ENCODE measurements at places on chromosomes 16 and 17. TPM values are rescaled to one million over a fixed set of nuclear protein-coding genes. Genes with fewer than 3 reads are reported as not detected.

The KRT13 gene
- not detected for total RNA-seq

The ELMO3 gene
- 15.3 TPM for total RNA-seq

The ZNF469 gene
- 2.4 TPM for total RNA-seq

The TEX19 gene
- total RNA-seq, result 1.4 TPM

The CD300LG gene
- total RNA-seq, result not detected

The MRPL27 gene
- total RNA-seq, result 66.7 TPM

The ZNF750 gene
- not detected for total RNA-seq

- H3K27me3 ChIP-seq, result no peaks in the 10 kb centered on the region
- no peak overlapping the region for H3K27ac ChIP-seq
- peaks cover 23% of the 10 kb centered on the region for H3K4me1 ChIP-seq
- no peak overlapping the region for H3K4me3 ChIP-seq
- H3K36me3 ChIP-seq, result no peaks in the 10 kb centered on the region
Observed at GRCh38 chr17:47952171-47953021, 5.3 kb downstream of the PRR15L start.

DNA sequence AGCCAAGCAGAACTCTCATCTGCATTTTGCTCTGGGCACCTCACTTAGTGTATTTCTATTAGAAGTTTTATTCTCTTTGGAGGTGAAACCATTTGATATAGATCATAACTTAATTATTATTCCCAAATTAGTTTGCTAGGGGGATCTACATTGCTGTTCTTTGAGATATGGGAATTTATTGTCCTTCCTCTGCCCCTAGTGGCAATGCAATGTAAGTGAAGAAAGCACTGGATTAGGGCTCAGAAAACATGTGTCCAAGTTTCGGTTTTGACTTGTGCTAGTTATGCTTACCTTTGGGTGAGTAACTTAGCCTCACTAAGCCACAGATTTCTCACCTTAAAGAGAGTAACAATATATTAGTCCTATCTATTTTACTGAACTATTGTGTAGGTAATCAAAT is 2.9 kb downstream of the KRT39 start:
- H3K4me3 ChIP-seq, result no peak overlapping the region
- no peak overlapping the region for H3K27ac ChIP-seq
- DNase-seq, result no peak
- no peaks in the 10 kb centered on the region for H3K36me3 ChIP-seq

GRCh38 chr16:80836202-80836601 is 31.8 kb upstream of the CDYL2 start:
- H3K27ac ChIP-seq, result no peak overlapping the region
- H3K4me3 ChIP-seq, result no peak overlapping the region
- no peaks in the 10 kb centered on the region for H3K36me3 ChIP-seq
- H3K4me1 ChIP-seq, result peaks cover 4% of the 10 kb centered on the region
- DNase-seq, result no peak

DNA sequence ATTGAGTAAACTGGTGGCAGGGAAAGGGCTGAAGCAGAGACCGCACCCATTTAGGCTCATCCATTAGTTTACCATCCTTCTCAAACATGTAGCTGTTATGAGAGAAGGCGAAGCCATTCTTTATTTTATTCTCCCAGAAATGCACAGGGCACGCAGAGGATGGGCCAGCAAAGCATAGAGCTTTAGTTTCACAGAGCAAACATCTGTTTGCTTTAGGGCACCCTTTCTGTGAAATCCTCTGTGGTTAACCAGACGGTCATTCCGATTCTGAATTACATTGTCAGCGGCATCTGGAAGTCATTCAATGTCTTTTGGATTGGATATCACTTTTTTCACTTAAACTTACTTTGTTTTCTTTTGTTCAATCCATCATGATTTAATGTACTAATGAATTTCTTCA is 96.0 kb downstream of the TOX3 start:
- H3K4me3 ChIP-seq, result no peak overlapping the region
- H3K27me3 ChIP-seq, result no peaks in the 10 kb centered on the region
- no peak overlapping the region for H3K27ac ChIP-seq

DNA sequence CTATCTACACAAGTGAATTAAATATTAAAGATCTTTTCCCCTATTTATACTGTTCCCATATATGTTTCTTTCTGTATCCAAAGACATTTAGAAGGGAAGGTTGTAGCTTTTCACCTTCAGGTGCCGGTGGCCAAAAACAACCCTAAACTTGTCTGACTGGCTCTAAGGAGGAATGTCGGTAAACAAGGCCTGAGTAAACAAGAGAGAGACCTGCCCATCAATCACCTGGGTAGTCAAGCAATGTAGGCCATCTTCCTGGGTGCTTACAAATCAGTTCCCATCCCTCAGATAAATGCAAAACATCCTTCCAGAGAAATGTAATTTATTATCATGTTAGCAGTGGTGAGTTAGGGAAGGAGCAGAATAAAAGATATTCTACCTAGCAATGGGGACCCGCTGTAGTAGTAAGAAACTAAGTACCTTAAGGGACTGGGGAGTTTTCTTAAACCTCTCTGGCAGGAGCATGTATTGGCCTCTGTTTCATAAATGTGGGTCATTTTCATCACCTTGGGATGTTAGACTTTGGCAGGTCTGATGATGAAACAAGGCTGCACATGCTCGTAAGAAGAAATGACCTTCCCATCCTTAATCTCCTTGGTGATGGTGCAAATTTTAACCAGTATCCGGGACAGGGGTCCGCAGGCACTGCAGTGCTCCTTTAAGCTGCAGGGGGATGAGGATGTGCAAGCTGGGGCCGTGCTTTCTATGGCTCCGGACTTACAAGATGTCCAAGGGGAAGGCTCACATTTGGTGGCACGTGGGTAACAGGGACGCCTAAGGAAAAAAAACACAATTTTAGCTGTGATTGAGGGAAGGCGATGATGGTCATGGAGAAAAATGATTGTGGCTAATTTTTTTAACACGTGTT is 8.4 kb downstream of the KRT39 start:
- no peak for DNase-seq
- 0 out of 2 replicates have a peak overlapping the region, but pooled peaks have one; percentile 16 for H3K27ac ChIP-seq
- H3K36me3 ChIP-seq, result no peaks in the 10 kb centered on the region
- peaks cover 42% of the 10 kb centered on the region for H3K4me1 ChIP-seq

DNA sequence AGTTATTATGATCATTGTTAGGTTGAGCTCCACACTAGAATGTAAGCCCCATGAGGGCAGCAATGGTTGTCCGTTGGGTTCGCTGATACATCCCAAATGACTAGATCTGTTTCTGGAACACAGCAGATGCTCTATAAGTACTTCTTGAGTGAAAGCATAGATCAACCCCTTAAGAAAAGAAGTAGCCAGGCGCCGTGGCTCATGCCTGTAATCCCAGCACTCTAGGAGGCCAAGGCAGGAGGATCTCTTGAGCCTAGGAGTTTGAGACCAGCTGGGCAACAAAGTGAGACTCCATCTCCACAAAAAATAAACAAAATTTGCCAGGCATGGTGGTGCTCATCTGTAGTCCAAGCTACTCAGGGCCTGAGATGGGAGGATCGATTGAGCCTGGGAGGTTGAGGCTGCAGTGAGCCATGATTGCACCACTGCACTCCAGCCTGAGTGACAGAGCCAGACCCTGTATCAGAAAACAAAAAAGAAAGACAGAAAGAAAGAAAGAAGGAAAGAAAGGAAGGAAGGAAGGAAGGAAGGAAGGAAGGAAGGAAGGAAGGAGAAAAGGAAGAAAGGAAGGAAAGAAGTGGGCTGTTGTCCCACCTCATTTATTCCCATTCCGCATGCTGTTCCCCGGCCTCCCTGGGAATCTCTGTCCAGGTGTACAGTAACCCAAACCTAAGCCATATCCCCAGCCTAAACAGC is 54.4 kb upstream of the RPL38 start:
- peaks cover under 1% of the 10 kb centered on the region for H3K36me3 ChIP-seq
- no peak for DNase-seq
- no peak overlapping the region for H3K27ac ChIP-seq
- peaks cover 22% of the 10 kb centered on the region for H3K4me1 ChIP-seq

DNA sequence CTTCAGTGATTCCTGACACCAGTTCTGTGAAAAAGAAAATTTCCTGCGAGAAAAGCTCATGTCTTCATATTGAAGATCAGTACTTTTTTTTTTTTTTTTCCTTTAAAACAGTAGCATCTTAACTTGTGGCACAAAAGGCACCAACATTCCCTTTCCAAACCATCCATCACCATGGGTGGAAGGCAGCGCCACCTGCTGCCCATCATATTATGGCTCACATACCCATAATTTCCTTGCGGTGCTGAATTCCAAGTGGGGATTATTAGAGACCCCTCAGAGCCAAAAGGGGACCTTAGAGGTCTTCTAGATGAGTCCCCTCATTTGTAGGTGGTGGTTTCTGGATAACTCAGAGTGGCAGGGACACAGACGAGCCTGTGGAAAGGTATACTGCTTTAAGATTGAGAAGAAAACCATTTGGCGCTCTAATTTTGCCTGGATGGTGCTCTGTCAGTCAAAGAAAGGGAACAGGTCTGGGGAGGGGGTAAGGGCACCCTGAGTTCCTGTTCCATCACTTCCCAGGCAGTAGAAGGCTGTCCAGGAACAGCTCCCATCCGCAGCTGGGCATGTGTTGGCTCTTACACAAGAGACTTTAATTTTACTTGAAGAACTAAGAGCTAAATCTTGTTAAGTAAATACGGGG is 7.9 kb upstream of the SOST start:
- H3K4me3 ChIP-seq, result no peak overlapping the region
- no peaks in the 10 kb centered on the region for H3K27me3 ChIP-seq
- DNase-seq, result peak; percentile 86
- H3K4me1 ChIP-seq, result peaks cover 9% of the 10 kb centered on the region
- peaks cover 23% of the 10 kb centered on the region for H3K36me3 ChIP-seq
- no peak overlapping the region for H3K27ac ChIP-seq

- no peaks in the 10 kb centered on the region for H3K36me3 ChIP-seq
- DNase-seq, result no peak
- H3K27me3 ChIP-seq, result no peaks in the 10 kb centered on the region
- H3K4me3 ChIP-seq, result no peak overlapping the region
Observed at GRCh38 chr17:68821860-68822696, 133.1 kb downstream of the ABCA8 start.

DNA sequence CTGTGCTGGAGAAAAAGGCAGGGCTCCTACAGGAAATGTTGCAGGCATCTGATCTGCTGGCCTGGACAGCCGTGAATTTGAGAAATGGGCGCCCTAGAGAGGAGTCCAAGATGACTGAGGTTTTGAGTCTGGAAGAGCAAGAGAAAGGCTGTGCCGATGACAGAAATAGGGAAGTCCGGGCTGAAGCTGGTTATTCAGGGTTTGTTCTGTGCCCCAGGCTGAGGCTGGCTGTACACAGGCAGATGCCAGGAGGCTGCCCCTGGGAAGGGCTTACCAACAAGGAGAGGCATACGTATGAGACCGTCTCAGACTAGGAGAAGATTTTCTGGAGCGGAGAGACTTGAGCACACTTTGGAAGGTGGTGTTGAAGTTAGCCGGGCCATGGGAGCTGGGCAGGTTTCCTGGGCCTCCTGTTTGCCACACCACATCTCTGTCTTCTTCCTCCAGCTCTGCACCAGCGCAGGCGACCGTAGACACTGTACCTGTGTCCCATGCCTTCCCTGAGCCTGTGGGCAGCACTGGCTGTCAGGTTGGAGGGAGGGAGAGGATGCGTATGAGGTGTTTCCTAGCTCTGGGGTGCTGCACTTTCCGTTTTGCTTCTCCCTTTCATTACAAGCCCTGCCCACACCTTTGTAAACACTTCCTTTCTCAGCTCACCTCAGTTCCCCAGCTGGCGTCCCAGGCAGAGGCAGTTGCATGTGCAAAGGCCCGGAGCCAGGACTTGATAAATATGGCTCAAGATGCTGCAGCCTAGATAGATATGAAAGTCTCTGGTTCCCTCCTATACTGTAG is 80.8 kb downstream of the SPECC1 start:
- peaks cover 53% of the 10 kb centered on the region for H3K4me1 ChIP-seq
- H3K27me3 ChIP-seq, result no peaks in the 10 kb centered on the region

DNA sequence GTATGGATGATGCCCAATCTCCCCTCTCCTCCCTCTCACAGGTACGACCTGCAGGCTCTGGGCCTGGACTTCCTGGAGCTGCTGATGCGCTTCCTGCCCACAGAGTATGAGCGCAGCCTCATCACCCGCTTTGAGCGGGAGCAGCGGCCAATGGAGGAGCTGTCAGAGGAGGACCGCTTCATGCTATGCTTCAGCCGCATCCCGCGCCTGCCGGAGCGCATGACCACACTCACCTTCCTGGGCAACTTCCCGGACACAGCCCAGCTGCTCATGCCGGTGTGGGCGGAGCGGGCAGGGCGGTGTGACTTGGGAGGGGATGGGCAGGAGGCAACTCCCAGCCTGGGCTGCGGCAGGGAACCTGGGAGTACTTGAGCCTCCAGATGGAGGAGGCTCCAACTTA is 18.1 kb downstream of the SPATA32 start:
- H3K4me3 ChIP-seq, result no peak overlapping the region
- peaks cover 28% of the 10 kb centered on the region for H3K27me3 ChIP-seq
- DNase-seq, result no peak

- no peak for DNase-seq
- H3K36me3 ChIP-seq, result peaks cover 10% of the 10 kb centered on the region
- H3K4me1 ChIP-seq, result 0 out of 2 replicates have a peak, but pooled peaks cover 5% of the 10 kb centered on the region
- no peak overlapping the region for H3K4me3 ChIP-seq
Observed at GRCh38 chr16:53219795-53220454, 165.1 kb downstream of the CHD9 start.

- no peaks in the 10 kb centered on the region for H3K27me3 ChIP-seq
- no peak overlapping the region for H3K27ac ChIP-seq
- no peak overlapping the region for H3K4me3 ChIP-seq
- no peak for DNase-seq
Observed at GRCh38 chr17:49069585-49070273, 62.8 kb upstream of the B4GALNT2 start.

GRCh38 chr17:28684963-28685362 is 23.0 kb downstream of the SUPT6H start:
- H3K27ac ChIP-seq, result no peak overlapping the region
- peaks cover 89% of the 10 kb centered on the region for H3K36me3 ChIP-seq
- H3K27me3 ChIP-seq, result no peaks in the 10 kb centered on the region
- no peaks in the 10 kb centered on the region for H3K4me1 ChIP-seq

- H3K27me3 ChIP-seq, result peaks cover 57% of the 10 kb centered on the region
- peaks cover 33% of the 10 kb centered on the region for H3K4me1 ChIP-seq
- peak overlapping the region; percentile 65 for H3K4me3 ChIP-seq
- no peaks in the 10 kb centered on the region for H3K36me3 ChIP-seq
Observed at GRCh38 chr17:7293159-7293558, 1.3 kb downstream of the YBX2 start.

DNA sequence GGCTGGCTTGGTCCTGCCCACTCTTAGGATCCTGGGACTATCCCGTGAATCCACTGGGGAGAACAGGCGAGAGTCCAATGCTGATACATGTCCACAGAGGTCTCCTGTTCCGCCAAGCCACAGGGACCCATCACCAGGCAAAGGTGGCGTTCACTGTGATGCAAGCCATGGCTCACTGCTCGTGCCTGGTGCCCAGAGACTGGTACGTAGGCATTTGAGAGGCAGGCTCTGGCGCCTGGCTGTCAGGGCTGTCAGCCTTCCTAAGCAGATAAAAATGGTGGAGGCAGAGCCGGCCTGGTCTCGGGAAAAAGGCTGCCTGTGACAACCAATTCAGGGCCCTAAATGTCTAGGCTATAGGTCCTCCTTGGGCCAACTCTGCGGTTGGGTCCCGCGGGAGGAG is 2329.0 kb downstream of the TP53TG3F start:
- DNase-seq, result no peak
- H3K36me3 ChIP-seq, result peaks cover 71% of the 10 kb centered on the region
- no peaks in the 10 kb centered on the region for H3K4me1 ChIP-seq
- H3K4me3 ChIP-seq, result no peak overlapping the region
